Esophagus squamous epithelium (tissue), 5 donors: ENCODE measurements at places on chromosomes 2 and 18. TPM values are rescaled to one million over a fixed set of nuclear protein-coding genes. Genes with fewer than 3 reads are reported as not detected.

C1QL2 gene
- not detected for total RNA-seq

REG1B gene
- total RNA-seq: not detected

IFIH1 gene
- total RNA-seq: 9.2 TPM

BCL2 gene
- 3.7 TPM for total RNA-seq

GRCh38 chr2:45833968-45834344 lies 182.5 kb downstream of the PRKCE start:
- no peak overlapping the region for H3K4me3 ChIP-seq
- H3K27me3 ChIP-seq: no peaks in the 10 kb centered on the region
- H3K36me3 ChIP-seq: no peaks in the 10 kb centered on the region

DNA sequence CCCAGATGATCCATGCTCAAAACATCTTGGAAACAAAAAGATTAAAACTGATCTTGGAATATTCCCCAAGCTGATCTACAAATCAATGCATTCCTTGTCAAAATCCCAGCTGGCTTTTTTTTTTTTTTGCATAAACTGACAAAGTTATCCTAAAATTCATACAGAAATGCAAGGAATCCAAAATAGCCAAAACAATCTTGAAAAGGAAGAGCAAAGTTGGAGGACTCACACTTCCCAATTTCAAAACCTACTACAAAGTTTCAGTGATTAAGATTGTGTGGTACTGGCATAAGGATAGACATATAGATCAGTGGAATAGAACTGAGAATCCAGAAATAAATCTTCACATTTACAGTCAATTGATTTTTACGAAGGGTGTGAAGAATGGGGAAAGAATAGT lies 306.8 kb upstream of the MGAT5 start:
- no peak for DNase-seq
- no peaks in the 10 kb centered on the region for H3K4me1 ChIP-seq
- no peak overlapping the region for H3K27ac ChIP-seq
- no peaks in the 10 kb centered on the region for H3K36me3 ChIP-seq
- no peak overlapping the region for H3K4me3 ChIP-seq

GRCh38 chr2:71691747-71692441 lies 238.5 kb downstream of the DYSF start:
- no peaks in the 10 kb centered on the region for H3K27me3 ChIP-seq
- no peaks in the 10 kb centered on the region for H3K4me1 ChIP-seq
- no peak overlapping the region for H3K27ac ChIP-seq
- DNase-seq: no peak
- no peaks in the 10 kb centered on the region for H3K36me3 ChIP-seq

- no peak overlapping the region for H3K4me3 ChIP-seq
- no peaks in the 10 kb centered on the region for H3K4me1 ChIP-seq
- H3K27ac ChIP-seq: no peak overlapping the region
- no peak for DNase-seq
- no peaks in the 10 kb centered on the region for H3K27me3 ChIP-seq
- H3K36me3 ChIP-seq: no peaks in the 10 kb centered on the region
Observed at GRCh38 chr2:67318993-67319481, 78.1 kb upstream of the ETAA1 start.

DNA sequence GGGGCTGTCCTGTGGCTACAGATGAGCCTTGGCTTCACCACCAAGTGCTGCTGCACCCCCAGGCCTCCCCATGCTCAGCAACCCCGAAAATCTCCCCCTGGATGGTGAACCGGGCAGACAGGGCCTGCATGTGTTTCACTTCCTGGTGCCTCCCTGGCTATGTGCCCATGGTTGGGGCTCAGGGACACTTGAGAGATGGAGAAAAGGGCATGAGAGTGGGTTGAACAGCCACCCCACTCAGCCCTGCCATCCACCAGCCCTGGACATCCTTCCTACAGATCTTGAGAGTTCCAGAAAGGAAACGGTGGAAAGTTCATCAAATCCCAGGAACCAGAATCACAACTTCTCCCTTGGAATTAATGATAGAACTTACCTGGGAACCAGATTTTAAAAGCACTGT lies 74.7 kb upstream of the TEX51 start:
- no peaks in the 10 kb centered on the region for H3K27me3 ChIP-seq
- H3K27ac ChIP-seq: no peak overlapping the region
- no peak for DNase-seq
- no peaks in the 10 kb centered on the region for H3K4me1 ChIP-seq

GRCh38 chr2:156489750-156490465 lies 53.7 kb downstream of the GPD2 start:
- H3K4me3 ChIP-seq: no peak overlapping the region
- no peaks in the 10 kb centered on the region for H3K36me3 ChIP-seq
- no peak for DNase-seq
- no peaks in the 10 kb centered on the region for H3K27me3 ChIP-seq

DNA sequence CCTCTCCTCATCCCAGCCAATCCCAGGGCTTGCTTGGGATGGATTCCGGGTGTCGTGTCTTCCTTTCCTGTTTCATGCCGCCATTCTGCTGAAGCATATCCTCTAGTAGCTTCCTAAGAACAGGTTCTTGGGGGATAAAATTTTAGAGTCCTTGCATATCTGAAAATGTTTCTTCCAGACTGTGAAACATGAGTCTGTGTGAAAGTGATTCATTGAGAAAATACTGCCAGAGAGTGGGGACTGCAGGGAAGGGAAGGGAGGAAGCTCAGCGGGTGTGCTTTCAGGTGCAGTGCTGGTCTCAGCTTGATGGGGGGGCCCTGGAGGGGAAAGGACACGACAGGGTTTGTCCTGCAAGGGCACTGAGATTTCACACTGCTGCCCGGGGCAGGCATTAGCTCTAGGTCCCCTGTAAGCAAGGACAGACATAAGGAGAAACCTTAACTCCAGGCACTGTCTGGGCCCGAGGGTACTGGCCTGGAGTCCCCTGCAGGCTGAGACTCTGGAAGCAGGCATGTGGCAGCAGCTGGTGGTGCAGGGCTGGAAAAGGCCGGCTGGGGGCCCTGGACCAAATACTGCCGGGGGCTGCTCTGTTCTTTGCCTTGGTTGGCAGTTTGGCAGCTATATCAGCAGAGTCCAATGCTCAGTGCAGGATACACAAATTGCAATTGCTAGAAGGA lies 97.6 kb upstream of the HS6ST1 start:
- no peaks in the 10 kb centered on the region for H3K4me1 ChIP-seq
- H3K4me3 ChIP-seq: no peak overlapping the region
- no peaks in the 10 kb centered on the region for H3K27me3 ChIP-seq
- H3K27ac ChIP-seq: no peak overlapping the region
- H3K36me3 ChIP-seq: no peaks in the 10 kb centered on the region
- DNase-seq: no peak

- no peak overlapping the region for H3K27ac ChIP-seq
- H3K27me3 ChIP-seq: no peaks in the 10 kb centered on the region
- DNase-seq: no peak
- H3K4me1 ChIP-seq: no peaks in the 10 kb centered on the region
Observed at GRCh38 chr2:74560591-74560990, 6.1 kb downstream of the DOK1 start.

DNA sequence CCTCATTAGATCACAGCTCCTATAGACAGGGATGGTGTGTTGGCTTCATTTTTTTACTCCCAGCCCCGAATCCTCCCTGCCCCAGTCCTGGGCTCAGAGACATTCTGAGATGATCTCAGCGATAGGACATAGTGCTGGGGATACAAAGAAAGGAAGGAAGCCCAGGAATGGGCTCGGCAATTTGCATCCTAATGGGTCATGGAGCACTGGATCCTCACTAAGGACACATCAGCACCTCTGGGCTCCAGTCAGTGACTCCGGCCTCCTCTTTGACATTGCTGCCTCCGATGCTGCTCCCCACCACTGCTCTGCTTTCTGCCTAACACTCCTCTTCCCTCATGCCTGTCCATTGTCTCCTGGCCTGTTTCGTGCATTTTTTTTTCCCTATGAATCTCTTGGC lies 489.1 kb downstream of the STK39 start:
- no peaks in the 10 kb centered on the region for H3K4me1 ChIP-seq
- H3K27ac ChIP-seq: no peak overlapping the region
- H3K27me3 ChIP-seq: no peaks in the 10 kb centered on the region
- H3K36me3 ChIP-seq: no peaks in the 10 kb centered on the region

- H3K4me3 ChIP-seq: no peak overlapping the region
- no peaks in the 10 kb centered on the region for H3K27me3 ChIP-seq
- H3K4me1 ChIP-seq: no peaks in the 10 kb centered on the region
- DNase-seq: no peak
- no peaks in the 10 kb centered on the region for H3K36me3 ChIP-seq
- H3K27ac ChIP-seq: no peak overlapping the region
Observed at GRCh38 chr2:41972819-41973218, 75.0 kb upstream of the PKDCC start.

- no peaks in the 10 kb centered on the region for H3K4me1 ChIP-seq
- H3K36me3 ChIP-seq: peaks cover 87% of the 10 kb centered on the region
- no peak overlapping the region for H3K4me3 ChIP-seq
- no peaks in the 10 kb centered on the region for H3K27me3 ChIP-seq
Observed at GRCh38 chr18:692824-693223, 19.6 kb downstream of the ENOSF1 start.

DNA sequence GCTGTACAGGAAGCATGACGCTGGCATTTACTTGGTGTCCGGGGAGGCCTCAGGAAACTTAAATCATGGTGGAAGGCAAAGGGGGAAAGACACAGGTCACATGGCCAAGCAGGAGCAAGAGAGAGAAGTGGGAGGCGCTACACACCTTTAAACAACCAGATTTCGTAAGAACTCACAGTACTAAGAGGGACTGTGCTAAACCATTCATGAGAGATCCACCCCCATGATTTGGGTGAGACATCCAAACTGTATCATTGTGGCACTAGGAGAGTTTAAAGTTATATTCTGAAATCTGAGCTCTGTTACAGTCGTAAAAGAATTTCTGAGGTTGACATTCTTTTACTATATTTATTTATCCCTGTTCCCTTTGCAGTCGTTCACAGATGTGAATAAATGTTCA lies 116.6 kb downstream of the ICA1L start:
- no peak for DNase-seq
- no peak overlapping the region for H3K4me3 ChIP-seq
- H3K27me3 ChIP-seq: no peaks in the 10 kb centered on the region
- H3K27ac ChIP-seq: no peak overlapping the region
- H3K4me1 ChIP-seq: no peaks in the 10 kb centered on the region

GRCh38 chr2:196249860-196250259 lies 78.5 kb upstream of the STK17B start:
- no peak overlapping the region for H3K4me3 ChIP-seq
- H3K4me1 ChIP-seq: peaks cover 20% of the 10 kb centered on the region
- no peaks in the 10 kb centered on the region for H3K36me3 ChIP-seq
- no peaks in the 10 kb centered on the region for H3K27me3 ChIP-seq
- no peak for DNase-seq
